ENCODE measurements at places on chromosomes 2 and 18.

DNA sequence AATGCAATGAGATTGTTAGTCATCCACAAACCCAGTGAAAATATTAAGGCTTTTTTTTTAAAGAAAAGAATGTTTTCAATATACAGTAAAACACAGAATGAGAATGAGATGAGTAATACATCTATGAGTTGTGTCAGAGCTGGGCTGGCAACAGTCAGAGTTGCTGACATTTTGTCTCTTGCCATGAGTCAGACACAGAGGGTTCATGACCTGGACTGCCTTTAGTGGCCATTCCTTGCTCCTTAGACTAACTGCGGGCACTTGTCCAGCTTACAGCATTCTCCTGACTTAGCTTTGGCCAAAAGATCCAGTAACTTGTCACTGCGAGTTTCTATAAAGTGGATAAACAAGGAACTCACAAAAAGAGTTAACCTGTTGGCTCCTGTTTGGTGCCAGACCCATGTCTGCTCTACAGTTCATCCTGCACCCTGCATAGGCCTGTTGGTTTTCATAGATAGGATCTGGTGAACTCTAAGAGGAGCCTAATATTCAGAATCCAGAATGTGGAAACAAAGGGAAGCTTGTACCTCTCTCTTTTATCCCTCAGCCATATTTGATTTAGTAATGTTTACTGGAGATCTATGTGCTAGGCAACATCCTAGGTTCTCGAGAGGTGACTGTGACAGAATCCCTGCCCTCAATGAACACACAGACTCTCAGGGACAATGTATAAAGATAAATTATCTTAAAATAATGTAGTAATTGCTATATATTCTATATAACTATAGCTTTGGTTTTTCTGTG lies 391.5 kb upstream of the VWC2L start:
- DNase-seq = no peak

DNA sequence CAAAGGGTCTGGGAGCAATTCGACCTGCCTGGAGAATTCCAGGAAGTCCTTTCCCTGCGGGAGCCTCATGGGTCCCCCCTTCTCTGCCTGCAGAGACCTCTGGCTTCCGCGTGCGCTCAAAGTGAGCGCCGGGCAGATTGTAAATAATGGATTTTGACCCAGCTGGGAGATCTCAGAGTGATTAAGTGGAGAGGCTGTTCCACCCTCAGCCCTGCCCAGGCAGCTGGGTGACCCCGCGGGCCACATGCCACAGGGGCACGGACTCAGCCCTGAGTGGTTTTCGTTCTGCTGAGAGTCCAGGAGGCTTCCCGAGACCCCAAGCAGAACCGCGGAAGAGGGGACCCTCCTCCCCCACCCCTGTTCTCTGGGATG lies 1.2 kb downstream of the KCNG2 start:
- DNase-seq = no peak

DNA sequence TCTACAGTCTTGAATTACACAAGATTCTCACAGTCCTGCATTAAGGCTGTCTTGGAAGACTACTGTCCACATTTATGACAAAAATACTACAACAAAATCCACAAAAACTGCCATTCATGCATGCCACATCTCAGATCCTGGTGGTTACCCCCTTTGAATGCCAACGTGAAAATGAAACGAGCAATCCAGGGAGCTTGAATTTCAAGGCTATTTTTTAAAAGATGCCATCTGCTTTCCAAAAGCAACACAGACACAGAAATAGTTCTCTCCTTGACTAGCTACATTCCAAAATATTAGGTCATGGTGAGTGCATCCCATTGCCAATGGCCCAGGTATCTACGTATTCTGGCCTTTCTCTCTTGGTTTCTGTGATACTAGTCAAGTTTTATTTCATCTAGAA lies 36.3 kb downstream of the IRS1 start:
- DNase-seq = no peak

- no peak for DNase-seq
Measured at GRCh38 chr18:11995445-11996189, 14.3 kb downstream of the IMPA2 start.

GRCh38 chr2:187532333-187533120 lies 21.7 kb downstream of the TFPI start:
- no peak for DNase-seq

GRCh38 chr2:149765636-149766035 lies 178.1 kb upstream of the MMADHC start:
- DNase-seq = no peak

- DNase-seq = no peak
Measured at GRCh38 chr18:12326711-12327460, 18.8 kb downstream of the TUBB6 start.

GRCh38 chr2:134988994-134989605 lies 58.1 kb downstream of the MAP3K19 start:
- no peak for DNase-seq

- DNase-seq = peak; percentile 22
Measured at GRCh38 chr2:27720004-27720551, 51.4 kb upstream of the MRPL33 start.

GRCh38 chr2:142065700-142066099 lies 65.1 kb downstream of the LRP1B start:
- DNase-seq = no peak

GRCh38 chr18:9910661-9911060 lies 3.2 kb upstream of the VAPA start:
- no peak for DNase-seq

DNA sequence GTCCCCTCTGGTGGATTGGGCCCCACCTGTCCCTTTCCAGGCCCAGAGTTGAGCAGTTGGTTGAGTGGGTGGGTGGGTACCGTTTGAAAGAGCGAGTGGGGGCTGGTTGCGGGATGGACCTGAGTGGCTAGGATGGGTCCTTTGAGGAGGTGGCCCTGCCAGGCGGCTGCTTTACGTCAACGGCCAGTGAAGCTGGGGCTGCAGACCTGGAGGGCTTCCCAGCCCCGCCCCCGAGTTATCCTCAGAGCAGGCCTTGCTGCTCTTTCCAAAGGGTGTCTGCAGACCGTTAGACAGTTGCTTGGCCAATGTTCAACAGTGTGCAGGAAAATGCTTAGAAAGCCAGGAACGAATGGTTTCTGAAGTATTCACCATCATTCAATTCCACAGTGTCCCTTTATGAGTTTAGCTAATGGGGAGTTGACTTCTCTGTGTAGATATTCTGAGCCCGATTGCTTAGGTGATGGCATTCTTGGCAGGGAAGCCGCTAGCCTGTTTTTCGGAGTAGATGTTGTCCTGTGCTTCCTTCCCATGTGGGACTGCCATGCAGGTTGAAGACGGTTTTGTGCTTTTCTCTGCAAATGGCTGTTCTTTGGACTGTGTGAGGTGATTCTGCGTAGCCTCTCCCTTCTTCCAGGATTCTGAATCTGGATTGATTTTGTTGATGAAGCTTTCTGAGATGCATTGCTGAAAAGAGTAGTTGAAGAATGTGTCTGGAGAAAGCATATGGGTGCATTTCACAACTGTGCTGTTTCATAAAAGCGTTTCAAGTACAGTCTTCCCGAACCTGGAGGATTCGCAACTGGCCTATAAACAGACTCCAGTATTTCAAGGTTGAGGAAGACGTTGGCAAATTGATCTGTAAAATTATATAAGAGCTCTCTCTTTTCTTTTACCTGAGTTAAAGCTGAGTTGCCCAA lies 45.8 kb downstream of the LDLRAD4 start:
- DNase-seq = no peak

GRCh38 chr2:12931186-12931844 lies 214.6 kb downstream of the TRIB2 start:
- no peak for DNase-seq

DNA sequence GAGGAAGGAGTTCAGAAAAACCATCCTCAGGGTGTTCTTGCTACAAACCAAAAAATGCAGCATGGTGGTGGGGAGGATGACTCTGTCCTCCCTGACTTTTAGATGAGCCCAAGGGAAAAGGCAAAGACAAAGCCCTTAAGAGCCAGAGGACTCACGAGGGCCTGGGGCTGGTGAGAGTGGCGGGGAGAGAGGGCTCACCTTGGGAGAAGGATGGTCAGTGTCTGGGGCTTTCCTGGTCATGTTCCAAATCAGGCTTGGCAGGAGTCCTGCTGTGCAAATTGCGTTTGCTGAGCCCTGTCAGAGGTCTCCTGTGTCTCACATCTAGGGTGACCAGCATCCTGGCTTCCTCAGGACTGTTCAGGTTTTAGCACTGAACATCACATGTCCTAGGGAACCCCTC lies 4.7 kb downstream of the UGT1A1 start:
- no peak for DNase-seq

GRCh38 chr2:235270956-235271355 lies 222.9 kb upstream of the AGAP1 start:
- no peak for DNase-seq

GRCh38 chr2:3762771-3763447 lies 59.5 kb downstream of the DCDC2C start:
- DNase-seq = no peak

- no peak for DNase-seq
Measured at GRCh38 chr2:219028141-219028540, 13.2 kb downstream of the CFAP65 start.

DNA sequence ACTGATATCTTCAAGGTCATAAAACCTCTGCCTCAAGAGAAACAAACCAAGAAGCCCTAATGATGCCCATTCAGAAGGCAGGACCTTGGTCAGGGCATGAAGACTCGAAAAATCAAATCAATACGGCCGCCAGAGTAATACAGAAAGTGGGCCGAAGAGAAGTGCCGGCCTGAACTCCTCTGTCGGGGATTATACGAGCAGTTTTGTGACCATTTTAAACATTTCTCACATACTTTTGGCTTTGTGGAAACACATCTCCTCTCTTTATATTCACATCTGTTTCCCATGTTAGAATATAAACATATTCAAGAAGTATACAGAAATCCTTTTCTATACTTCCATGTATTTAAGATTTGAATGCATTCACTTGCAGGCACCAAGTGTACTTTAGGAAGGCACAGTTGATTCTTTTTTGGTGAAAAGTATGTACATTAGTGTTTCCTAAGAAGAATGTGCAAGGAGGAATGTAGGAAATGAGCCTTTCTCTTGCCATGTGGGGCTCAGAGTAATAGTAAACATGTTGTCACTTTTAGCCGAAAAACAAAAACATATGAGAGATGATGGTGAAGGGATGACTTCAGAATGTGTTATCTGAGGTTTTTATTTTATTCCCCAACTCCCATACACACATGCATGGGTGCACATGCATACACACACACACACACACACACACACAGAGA lies 707.9 kb upstream of the ID2 start:
- no peak for DNase-seq

GRCh38 chr2:4522498-4523421 lies 819.4 kb downstream of the DCDC2C start:
- DNase-seq = no peak

- no peak for DNase-seq
Measured at GRCh38 chr18:14031053-14031452, 101.2 kb downstream of the ZNF519 start.

DNA sequence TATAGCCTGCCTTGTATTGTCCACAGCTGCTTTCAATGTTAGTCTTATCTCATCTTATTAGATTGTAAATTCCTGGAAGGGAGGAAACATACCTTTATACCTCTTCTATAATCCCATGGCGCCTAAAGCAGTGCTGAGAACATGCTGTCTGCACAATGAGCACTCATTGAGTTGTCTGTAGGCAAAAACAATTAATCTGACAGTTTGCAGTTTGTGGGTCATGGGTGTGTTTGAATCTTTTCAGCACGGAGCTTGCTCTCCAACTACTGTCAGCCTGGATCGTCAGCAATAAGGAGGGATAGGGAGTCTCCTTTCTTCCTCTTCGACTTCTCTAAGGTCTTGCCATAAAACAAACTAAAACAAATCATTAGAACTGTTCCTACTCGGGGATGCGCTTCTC lies 26.5 kb upstream of the GREB1L start:
- no peak for DNase-seq

- no peak for DNase-seq
Measured at GRCh38 chr2:43280994-43281393, 54.6 kb upstream of the ZFP36L2 start.

- no peak for DNase-seq
Measured at GRCh38 chr2:199932312-199932855, 21.3 kb downstream of the C2orf69 start.

GRCh38 chr2:57440437-57440836 lies 606.2 kb upstream of the VRK2 start:
- no peak for DNase-seq

DNA sequence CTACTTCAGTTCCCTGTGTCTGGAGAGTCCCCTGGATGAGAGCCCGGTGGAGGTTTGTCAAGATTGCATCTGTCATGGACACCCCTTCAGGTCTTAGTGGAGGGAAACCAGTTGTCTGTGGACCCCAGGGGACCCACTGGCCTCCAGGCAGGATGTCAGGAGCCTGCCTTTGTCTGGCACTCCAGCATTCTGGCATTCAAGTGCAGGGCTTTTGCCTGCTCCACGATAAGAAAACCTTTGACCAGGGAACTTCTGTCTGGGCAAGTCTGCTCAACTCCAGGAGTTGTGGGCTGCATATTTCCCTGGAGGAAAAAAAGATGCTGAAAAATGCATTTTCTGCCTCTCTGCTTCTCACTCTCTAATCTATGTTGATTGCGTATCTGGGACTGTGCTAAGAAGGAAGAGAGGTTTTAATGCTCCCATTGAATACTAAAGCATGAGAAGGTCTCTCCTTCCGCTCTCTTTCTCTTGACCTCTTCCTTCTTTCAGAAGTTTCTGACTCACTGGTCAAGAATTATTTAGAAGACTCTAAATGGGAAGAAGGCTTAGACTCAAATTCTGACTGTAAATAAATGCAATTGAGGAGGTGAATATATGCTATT lies 104.5 kb downstream of the MMADHC start:
- no peak for DNase-seq

DNA sequence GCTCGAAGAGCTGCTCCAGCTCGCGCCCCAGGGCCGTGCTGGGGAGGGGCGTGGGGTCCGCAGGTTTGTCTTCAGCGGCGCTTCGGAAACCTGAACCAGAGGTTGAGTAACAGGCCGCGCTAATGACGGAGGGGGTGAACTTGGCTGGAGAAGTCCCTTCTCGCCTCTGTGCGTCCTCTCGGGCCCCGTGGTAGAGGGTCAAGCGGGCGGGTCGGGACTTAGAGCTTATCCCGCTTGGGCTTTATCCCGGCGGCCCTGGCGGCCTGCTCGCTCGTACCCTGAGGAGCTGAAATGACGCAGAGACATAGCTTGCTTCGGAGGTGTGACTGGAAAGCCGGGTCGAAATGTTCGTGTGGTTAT lies 479 bp downstream of the RNMT start:
- DNase-seq = no peak

GRCh38 chr18:506264-506663 lies 5.8 kb upstream of the COLEC12 start:
- DNase-seq = no peak

All from activated CD4-positive, CD25-positive, alpha-beta regulatory T cell (primary cell).